Stimulated activated CD4-positive, alpha-beta T cell treated with anti-CD3 and anti-CD28 coated beads, Interleukin-15, amount 100 ng/mL, for 48 hours (primary cell): ENCODE measurements at places on chromosomes 6 and 20.

GRCh38 chr6:2412731-2413130 is 167.3 kb upstream of the GMDS start:
- DNase-seq = no peak

DNA sequence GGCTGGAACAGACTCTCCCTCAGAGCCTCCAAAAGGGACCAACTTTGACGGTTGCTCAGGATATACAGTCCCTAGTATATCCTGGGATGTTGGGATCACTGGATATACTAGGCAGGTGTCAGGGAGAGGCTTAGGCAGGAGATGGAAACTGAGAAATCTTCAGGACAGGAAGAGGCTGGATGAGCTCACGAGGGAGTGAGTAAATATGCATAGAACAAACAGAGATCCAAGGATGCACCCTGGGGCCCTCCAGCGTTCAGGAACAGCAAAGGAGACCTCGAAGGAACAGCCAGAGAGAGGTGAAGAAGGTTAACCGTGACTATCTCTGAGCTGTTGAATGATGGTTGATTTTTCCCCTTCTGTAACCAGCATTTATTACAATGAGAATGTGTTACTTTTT is 191.3 kb downstream of the BMP7 start:
- no peak for DNase-seq

DNA sequence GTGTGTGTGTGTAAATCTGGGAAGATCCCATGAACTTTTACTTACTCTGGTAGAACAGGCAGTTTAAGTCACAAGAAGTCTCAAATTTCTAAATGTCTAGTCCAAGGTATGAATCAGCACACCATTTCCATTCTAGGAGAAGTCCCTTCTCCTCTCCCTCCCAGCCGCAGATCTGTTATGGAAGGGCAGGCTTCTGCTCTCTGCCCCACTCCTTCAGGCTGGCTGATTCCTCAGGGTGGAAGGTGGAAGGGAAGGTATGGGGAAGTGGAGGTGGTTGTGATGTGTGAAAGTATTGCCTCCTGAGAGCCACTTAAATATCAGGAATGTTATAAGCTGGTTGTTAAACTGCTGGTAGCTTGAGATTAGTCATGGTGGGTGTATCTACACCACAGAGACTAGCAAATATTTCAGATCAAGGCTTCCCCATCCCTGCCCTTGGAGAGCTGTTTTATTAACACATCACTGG is 44.5 kb upstream of the LAMA4 start:
- DNase-seq = no peak

- DNase-seq = no peak
These were observed 74.2 kb upstream of the PHIP start for GRCh38 chr6:79152269-79152737.

DNA sequence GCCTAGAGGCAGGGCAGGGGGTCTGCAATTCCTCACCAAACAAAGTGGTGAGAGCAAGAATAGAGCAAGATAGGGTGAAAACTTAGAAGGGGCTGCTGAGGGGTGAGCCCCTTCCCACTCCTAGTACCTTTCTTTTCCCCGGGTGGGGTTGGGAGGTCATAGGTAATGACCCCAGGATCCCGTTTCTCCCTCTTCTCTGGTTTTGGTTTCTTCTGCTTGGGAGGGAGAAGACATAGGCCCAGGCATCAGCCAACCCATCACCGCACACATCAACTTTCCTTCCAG is 3.5 kb downstream of the VARS1 start:
- DNase-seq = no peak

GRCh38 chr20:31830406-31830981 is 11.3 kb downstream of the MYLK2 start:
- no peak for DNase-seq

DNA sequence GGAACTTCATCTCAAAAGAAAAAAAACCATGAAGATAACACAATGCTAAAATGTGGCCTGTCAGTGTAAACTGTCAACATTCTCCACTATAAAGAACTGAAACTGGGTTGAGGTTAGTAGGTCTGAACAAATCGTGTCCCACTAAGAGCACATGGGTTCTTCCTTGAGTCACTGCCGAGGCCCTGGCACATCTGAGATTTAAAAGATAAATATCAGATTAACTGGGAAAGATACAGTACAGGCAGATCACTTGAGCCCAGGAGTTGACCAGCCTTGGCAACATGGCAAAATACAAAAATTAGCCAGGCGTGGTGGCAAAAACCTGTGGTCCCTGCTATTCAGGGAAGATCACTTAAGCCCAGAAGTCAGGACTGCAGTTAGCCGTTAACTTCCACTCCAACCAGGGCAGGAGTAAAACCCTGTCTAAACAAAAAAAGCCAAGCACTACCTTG is 5.6 kb downstream of the EEF1A1 start:
- no peak for DNase-seq

GRCh38 chr6:48733581-48733980 is 622.6 kb upstream of the PTCHD4 start:
- no peak for DNase-seq

DNA sequence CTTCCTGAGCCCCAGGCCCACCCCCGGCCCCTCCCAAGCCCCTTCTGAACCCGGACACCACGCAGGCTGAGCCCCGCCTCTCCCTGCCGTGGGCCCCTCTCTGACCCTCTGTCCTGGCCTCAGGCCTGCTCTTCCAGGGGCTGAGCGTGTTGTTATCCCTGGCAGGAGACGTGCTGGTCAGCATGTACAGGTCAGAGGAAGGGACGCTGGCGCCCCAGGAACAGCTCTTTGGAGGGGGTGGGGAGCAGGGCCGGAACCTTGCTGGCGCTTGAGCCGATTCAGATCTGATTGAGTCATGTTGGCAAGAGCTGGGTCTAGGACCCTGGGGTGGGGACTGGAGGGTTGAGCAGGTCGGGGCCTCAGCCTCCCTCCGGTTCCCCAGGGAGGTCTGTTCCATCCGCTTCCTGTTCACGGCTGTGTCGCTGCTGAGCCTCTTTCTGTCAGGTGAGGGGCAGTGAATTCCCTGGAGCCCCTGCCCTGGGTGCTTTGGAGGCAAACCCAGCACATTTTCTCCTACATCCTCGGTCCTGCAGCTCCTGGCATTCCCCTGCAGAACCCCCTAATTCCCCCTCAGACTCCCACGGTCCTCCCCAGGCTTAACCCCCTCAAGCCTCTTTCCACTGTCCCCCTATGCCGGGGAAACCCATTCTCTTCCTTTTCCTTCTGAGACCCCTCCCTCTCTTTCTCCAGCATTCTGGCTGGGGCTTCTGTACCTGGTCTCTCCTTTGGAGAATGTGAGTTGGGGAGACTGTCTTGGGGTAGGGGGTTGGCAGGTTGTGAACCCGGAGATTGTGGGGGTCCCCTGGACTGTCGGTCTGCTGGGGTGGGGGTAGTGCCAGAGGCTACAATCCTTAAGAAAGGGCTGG is 2.0 kb downstream of the SPAG4 start:
- DNase-seq = no peak

DNA sequence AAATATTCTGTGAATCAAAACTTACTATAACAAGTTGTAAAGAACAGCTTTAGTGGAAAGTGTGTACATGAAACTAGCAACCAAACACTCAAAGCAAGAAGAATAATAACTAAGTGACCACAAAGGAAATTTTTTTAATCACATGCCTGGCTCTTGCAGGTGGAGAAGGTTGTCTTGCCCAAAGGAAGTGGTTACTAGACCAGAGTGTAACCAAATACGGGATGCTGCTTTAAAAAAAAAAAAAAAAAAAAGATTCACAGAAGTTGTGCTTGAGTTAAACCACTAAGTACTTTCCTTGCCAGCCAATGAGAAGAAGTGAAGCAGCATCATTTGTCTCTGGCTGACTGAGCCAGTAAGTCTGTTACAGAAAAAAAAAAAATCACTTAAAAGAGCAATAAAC is 19.1 kb upstream of the HLA-DQB1 start:
- DNase-seq = no peak

DNA sequence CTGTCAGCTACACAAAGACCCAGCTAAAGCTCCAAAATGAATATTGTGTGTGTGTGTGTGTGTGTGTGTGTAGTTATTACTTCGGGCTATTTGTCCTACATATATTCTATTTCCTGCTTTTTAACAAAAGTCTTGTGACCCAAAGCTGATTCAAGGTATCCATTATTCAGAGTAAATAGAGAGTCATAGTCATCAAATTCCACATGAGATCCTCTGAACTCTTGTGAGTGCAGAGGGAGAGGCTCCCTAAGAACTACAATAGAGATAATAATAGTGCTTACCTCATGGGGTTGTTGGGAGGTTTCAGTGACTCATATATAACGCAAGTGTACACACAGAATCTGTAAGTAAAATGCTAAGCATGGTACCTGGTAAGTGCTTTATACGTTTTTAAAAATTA is 95.6 kb upstream of the SHLD1 start:
- DNase-seq = no peak

- no peak for DNase-seq
These were observed 211.9 kb upstream of the RNF24 start for GRCh38 chr20:4227085-4227821.

GRCh38 chr6:136031982-136032381 is 180.5 kb downstream of the PDE7B start:
- DNase-seq = no peak

DNA sequence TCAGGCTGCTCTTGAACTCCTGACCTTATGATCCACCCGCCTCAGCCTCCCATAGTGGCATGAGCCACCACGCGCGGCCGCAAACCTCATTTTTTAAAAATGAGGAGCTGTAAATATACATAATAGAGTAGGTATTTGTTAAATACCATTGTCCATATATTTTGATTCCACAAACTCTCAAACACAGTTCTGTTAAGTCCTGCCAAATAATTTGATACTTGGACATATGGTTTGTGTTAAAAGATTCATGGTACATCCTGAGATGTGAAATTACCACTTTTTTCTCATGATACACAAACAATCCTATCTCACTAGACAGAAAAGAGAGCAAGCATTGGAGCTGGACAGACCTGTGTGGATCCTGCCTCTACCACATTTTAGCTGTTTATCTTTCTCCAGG is 334.1 kb upstream of the KCNQ5 start:
- no peak for DNase-seq

DNA sequence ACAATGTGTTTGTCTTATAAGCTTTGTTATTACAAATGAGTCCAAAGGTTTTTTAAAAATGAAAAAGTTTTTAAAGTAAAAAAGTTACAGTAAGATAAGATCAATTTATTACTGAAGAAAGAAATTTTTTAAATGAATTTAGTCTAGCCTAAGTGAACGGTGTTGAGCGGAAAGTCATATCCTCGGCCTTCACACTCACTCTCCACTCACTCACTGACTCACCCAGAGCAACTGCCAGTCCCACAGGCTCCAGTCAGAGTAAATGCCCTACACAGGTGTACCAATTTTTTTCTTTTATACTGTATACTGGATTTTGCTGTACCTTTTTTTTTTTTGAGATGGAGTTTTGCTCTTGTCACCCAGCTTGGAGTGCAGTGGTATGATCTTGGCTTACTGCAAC is 42.7 kb upstream of the AGPAT4 start:
- no peak for DNase-seq

DNA sequence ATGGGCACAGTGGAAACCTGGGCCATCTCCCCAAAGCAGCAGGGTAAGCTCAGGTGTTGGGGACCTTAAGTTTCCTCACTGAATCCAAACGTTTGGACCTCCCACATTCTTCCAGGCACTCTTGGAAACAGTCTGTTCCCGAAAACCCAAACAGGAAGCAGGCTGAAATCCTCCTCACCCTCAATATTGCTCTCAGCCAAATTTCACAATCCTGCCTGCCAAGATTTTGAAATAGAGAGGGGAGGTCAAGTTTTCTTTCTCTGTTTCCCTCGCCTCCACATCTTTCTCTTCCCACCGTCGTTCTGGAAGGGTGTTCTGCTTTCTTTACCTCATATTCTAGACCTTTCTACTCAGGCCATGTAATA is 392.0 kb upstream of the SASH1 start:
- no peak for DNase-seq

DNA sequence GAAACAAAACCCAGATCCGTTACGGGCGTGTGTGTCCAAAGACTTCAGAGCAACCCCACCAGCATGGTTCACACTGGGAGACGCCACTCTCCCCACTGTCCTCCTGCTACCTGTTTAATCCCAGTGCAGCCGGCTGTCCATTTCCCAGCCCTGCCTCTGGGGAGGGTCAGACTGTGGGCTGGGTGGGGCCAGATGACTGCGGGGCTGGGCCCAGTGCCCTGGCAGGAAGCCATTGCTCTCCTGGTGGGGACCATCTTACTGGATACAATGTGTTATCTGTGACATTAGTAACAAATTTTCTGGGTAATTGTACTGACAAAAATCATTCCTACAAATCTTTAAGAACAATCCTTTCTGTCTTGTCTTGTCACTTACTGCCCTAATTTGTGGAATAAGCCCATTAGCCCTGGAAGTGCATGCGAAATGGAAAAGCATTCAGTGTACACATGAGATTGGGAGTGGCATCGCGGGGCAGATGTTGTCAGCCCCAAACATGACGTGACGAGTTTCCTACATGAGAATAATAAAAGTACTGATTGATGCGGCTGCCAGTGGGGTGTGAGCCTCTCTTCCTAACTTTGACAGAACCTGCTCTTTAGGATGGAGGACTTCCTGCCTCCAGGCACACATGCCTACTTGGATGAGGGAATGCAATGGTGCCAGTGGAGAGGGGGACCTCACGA is 37.9 kb upstream of the PCMTD2 start:
- no peak for DNase-seq

- no peak for DNase-seq
These were observed 100.8 kb downstream of the TNFAIP3 start for GRCh38 chr6:137967689-137968454.

- DNase-seq = no peak
These were observed 18.4 kb upstream of the FAM209A start for GRCh38 chr20:56506103-56506502.

DNA sequence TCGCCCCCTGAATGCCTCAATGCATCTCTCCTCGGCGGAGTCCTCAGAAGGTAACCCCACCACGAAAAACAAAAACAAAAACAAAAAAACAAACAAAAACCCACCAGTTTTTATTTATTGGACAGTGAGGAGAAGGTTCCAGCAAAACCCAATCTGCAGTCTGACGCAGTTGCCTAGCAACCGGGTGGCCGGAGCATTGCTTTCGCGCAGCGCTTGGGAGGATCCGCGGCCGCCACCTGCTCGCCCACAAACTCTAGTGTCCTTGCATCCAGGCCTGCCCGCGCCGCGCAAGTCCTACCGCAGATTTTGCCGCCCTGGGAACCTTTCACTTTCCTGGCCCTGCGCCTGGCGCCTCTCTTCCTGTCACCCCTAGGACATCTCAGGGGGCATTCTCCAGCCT is 17.6 kb downstream of the TFAP2B start:
- no peak for DNase-seq

DNA sequence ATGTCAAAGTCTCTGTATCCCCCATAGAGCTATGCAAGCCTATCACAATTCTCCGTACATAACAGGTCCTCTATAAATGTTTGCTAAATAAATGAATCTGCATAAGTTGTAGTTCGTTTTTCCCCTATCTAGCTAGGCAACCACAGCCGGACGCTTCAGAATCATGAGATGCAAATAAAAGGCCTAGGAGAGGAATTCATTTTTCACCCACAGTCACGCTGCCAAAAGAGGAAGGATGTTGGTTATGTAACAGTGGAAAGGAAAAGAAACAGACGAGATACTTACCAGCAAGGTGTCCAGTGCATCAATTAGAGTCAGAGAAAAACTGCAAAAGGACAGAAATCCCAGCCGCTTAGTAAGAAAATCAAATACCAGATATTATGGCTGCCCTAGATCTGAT is 2.4 kb downstream of the EDEM2 start:
- DNase-seq = no peak

GRCh38 chr6:151216804-151217203 is 23.0 kb upstream of the AKAP12 start:
- DNase-seq = no peak
